EH (cell line): ENCODE measurements at places on chromosomes 4 and X.

GRCh38 chrX:155056877-155057792 lies 13.8 kb downstream of the CMC4 start:
- peak; percentile 82 for DNase-seq

DNA sequence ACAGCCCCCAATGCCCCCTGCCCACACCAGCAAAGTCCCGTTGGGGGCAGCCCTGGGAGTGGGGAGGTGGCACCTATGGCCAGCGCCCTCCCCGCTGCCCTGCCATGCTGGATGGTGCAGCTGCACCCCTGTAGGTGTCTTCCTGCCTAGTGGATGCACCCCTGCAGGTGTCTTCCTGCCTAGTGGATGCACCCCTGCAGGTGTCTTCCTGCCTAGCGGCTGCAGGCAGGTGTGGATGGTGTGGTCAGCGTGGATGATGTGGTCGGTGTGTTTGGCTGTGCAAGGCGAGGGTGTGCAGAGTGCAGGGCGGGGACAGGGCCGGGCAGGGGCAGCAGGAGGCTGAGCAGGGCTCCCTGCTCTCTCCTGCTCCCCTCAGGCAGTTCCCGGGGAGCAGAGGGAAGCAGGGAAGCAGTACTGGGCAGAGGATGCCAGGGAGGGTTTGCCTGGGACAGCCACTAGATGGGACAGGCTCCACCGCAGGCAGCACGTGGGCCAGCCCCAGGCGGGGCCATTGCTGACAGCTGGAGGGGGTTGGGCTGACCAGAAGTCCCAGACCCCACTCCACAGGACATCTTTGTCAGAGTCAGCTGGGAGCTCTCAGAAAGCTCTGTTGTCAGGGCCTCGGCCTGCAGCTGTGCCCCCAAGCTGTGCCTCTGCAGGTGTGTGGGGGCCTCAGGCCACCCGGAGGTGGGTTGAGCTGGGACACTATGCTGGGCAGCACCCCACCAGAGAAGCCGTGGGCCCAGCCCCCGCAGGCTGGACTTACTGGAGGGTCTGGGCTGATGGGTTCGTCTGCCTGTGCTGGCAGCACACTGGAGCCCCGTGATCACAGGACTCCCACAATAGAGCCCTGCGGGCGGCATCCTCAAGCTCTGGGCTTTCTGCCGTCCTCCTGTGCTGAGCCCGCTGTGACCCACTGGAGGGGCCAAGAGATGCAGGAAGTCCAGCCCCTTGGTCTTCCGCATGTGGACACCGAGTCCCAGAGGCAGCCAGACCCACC lies 23.7 kb downstream of the DOK7 start:
- no peak for DNase-seq

DNA sequence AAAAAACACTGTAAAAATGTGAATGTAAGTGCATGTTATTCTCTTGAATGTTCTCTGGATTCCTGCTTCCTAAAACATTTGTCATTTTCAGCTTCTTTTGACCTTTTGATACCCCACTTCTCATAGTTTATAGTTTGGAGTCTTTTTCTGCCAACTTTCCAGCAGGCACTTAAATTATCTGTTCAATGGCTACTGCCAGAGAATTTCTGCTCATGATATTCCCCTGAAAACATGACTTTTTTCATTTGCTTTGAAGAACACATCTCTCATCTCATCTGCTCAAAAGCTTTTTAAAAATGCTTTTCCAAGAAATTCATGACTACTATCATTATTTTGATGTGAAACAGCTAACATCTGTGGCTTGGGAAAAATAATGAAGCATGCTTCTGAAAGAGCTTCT lies 269.7 kb upstream of the PCDH7 start:
- no peak for DNase-seq

DNA sequence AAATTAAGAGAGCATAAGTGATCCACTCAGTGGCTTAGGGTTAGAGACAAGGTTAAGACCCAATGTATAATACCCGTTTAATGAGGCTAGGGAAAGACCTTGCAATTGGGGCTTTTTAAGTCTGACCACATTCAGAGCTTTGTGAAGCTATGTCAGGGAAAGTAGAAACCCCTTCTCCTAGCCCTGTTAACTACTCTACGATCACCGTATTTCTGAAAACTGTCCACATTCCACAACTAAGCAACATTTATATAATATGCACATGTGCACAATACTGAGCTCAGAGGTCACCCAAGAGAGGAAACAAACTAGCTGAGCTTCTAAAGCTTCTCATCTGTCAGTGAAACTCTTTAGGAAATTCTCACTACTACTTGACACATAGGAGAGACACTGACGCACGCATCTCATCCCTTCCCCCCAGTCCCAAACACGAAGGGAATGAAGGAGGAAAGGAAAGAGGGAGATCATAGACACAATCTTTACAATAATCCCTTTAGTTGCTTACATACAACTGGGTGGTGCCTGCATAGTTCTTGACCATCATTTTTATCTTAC lies 56.2 kb downstream of the METTL14 start:
- no peak for DNase-seq

- peak; percentile 55 for DNase-seq
These were observed 17.1 kb upstream of the DDX60 start for GRCh38 chr4:168335621-168336020.

DNA sequence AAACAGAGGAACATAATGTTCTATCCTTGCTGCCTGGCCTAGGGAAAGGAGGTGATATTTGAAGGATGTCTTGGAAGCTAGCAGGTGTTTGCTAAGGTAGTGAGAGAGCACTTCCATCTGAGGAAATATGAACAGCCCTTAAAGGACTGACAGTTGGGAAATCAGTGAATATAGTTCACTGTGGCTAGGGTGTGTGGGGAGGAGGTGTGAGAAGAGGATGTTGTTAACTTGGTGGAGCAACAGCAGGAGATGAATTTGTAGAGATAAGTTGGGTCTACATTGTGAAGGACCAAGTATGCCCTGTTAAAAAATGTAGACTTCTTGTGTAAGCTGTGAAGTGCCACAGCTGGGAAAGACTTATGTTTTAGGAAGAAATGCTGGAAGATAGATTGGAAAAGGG lies 25.5 kb downstream of the TBC1D19 start:
- DNase-seq: no peak

DNA sequence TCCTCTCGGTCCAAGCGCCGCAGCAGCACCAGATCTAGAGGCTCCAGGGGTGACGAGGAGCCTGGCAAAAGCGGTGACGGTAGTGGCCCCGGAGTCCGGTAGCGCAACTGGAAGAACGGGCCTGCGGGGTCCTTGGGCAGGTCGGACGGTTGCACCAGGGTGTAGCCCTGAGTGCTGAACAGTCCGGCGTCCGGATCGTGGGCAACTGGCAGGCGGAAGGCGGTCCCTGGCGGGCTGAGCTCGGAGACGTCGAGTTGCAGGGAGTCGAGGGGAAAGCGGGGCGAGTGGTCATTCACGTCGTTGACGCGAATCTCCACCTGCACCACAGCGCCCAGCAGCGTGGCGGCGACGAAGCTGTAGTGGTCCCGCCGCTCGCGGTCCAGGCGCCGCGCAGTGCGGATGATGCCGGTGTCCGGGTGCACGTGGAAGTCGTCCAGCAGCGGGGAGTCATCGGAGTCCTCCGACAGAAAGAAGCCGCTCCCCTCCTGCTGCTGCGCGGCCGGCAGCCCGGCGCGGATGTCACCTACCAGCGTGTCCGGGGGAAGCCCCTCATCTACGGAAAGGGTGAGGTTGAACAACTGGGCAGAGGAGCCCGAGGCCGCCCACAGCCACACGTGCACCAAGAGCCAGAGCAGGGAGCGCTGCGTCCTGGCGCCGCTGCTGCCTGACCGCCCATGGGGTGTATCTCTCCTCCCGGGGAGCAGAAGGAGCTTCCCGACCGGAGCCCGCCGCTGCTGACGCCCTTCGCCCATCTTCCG lies 837 bp downstream of the DCHS2 start:
- DNase-seq: no peak

DNA sequence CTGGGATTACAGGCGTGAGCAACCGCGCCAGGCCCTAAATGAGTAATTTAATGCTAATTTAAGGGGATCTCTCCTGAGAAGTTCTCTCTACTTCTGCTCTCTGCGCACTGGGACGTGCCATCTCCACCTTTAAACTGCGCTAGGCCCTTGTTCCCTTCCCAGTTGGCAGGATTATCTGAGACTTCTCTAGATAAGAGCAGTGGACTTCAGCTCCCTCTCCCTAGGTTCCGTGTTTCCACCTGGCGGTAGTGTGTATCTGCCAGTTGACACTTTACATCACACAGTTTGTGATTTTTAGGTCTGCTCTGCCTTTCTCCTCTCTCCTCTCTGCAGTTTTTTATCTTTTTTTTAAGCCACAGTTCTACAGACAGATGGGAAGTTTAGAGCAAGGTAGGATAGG lies 40.2 kb downstream of the ARHGAP10 start:
- DNase-seq: no peak

- DNase-seq: peak; percentile 43
These were observed 203.6 kb downstream of the SPRY1 start for GRCh38 chr4:123599920-123600810.

GRCh38 chrX:68249401-68249831 lies 183.9 kb downstream of the OPHN1 start:
- DNase-seq: no peak

DNA sequence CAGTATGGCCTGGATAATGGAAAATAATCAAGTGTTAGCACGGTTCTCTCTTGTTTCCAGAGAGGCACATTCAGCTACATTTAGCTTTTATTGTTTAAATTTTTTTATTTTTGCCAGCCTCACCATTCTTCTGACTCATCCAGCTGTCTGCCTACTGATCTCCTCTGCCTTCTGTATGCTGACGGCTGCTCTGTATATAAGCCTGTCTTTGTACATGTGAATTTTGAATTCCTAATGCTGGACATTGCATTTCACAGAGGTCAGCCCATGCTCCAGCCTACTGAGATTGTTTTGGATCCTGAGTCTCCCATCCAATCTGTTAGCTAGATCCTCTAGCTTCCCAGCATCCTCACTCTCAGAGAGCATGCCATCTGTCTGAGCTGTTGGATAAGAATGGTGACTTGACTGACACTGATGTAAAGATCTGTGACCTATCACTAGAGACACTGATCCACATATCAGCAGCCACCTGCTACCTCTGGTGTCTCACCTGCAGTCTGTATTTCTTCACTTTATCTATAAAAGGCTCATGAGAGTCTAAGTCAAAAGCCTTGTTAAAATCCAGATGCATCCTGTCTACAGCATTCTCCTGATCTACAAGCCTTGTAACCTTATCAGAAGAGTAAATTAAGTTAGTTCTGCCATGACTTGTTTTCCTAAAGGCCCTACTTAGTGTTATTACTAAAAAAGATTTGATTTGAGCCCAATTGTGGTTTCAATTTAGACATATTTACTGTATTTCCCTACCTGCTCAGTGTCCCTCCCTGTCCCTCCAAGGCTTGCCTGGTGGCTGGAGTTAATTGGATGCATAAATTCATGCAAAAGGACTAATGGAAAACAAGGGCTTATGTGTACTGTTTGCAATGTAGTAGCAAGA lies 25.6 kb upstream of the ARHGAP36 start:
- DNase-seq: no peak
